ENCODE measurements at places on chromosomes 2 and 18.

DNA sequence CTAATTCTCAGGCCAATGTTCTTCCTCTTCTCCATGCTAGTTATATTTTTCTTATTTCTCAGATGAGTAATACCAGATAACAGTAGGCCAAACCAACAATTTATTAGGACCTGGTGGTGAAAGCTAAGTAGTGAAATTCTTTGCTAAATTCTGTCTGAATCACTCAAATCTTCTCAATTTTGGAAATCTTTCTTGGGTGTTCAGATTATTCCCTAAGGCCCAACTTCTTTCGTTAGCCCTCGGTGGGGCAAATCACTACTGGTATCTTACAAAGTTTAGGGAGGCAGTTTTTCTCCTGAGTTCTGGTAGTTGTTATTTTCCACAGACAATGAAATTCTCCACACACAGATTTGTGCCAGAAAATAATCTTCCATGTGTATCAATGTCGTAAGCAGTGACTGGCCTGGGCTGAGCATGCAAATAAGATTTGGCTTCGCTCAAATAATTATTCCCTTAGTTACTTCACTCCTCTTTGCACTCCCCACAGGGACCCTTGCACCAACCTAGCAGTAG, 443.5 kb upstream of the SLC14A2 start:
- no peak for DNase-seq

- DNase-seq, result peak; percentile 60
Measured at GRCh38 chr2:98468621-98469236, 24.1 kb downstream of the INPP4A start.

- no peak for DNase-seq
Measured at GRCh38 chr2:17166506-17166905, 351.7 kb downstream of the RAD51AP2 start.

DNA sequence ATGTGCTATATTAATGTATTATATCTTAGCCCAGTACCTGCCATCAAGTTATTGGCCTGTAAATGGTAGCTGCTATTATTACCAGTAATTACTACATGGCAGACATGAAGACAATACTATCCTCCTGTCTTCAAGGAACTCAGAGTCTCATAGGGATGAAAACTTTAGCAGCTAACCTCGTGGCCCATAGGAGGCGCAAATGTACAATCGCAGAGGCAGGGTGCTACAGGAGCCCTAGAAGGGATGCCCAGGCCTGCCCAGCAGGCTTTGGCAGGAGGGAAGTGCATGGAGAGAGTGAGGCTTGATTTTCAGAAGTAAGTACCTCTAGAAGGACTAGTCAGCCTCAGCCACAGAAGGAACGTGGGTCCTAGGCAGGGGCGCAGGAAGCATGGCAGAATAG, 44.7 kb upstream of the KIDINS220 start:
- DNase-seq, result no peak

GRCh38 chr2:119823734-119824334, 64.1 kb downstream of the PTPN4 start:
- DNase-seq, result no peak

DNA sequence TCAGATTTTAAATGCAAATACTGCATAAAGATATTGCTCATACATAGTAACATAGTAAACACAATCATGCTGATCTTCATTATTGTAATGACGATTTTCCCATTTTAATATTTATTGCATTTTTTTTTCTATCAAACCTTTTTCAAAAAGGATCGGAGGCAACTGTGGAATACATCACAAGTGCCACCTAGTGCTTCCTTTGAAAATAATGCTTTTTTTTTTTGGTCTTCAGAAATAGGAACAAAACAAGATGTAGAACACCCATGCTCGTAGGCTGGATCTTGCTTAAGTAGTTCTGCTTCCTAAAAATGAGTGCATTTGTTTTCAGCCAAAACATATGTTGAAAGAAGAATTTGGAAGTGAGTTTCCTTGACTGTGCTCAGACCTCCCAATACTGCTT, 35.7 kb upstream of the GPR155 start:
- DNase-seq, result no peak
